CD8-positive, alpha-beta T cell (primary cell): ENCODE measurements at places on chromosomes 16 and 17. TPM values are rescaled to one million over a fixed set of nuclear protein-coding genes. Genes with fewer than 3 reads are reported as not detected.

DNA sequence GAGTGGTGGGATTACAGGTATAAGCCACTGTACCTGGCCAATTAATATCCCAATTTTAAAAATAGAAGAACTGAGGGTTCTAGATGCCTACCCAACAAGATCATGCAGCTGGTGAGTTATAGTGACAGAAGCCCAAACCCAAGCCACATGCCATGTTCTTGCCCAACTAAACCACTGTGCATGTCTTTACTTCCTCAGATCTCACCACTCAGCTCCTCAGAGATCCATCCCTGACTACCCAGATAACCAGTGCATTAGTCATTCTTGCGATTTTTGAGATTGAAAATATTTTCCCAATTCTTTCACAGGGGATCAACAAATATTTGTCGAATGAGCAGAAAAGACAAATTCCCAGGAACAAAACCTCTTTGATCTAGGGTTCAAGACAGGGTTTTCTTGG, 303.1 kb downstream of the CBLN1 start:
- no peak for DNase-seq

DNA sequence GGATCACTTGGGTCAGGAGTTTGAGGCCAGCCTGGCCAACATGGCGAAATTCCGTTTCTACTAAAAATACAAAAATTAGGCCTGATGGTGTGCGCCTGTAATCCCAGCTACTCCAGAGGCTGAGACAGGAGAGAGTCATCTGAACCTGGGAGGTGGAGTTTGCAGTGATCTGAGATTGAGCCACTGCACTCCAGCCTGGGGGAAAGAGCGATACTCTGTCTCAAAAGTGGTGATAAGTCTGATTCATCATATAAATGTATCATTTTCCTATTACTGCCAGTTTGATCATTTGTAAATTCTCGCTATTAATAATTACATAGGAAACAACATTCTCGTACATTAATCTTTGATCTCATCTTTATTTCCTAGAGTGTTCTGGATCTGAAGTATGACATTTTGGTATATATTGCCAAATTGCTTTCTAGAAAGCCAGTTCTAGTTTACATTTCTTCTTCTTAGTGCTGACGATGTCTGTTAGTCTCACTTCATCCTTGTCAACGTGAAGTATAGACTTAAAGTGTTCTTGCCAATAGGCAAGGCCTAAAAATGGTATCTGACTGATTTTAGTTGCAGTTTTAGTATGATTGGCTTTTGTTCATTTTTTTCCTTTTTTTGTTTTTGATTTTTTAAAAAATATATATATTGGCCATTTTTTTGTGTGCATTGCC, 9.7 kb downstream of the RABEP1 start:
- no peak for DNase-seq

GRCh38 chr17:40322358-40323315, 13.7 kb downstream of the RARA start:
- DNase-seq, result peak; percentile 76

SLC4A1 gene
- total RNA-seq, result not detected

GRCh38 chr16:64590513-64590912, 531.4 kb downstream of the CDH11 start:
- no peak for DNase-seq

SALL1 gene
- total RNA-seq, result not detected

- peak; percentile 81 for DNase-seq
Measured at GRCh38 chr17:2053380-2054261, 1.3 kb upstream of the HIC1 start.

- no peak for DNase-seq
Measured at GRCh38 chr17:17129466-17129865, 76.7 kb downstream of the PLD6 start.

DNA sequence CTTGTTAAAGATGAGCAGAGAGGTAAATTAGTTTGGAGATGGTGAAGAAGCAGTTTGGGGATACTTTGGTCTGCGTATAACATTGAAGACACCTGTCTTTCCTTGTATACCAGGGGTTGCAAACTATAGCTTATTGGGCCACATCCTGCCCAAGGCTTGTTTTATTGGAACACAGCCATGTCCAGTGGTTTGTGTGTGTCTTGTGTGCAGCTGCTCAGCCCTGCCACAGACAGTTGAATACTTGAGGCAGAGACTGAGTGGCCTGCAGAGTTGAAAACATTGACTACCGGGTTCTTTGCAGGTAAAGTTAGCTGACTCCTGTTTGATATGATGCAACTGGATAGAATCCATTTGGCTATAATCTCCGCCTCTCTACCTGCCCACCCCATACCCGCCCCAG, 224.4 kb downstream of the PRKCA start:
- DNase-seq, result no peak

DNA sequence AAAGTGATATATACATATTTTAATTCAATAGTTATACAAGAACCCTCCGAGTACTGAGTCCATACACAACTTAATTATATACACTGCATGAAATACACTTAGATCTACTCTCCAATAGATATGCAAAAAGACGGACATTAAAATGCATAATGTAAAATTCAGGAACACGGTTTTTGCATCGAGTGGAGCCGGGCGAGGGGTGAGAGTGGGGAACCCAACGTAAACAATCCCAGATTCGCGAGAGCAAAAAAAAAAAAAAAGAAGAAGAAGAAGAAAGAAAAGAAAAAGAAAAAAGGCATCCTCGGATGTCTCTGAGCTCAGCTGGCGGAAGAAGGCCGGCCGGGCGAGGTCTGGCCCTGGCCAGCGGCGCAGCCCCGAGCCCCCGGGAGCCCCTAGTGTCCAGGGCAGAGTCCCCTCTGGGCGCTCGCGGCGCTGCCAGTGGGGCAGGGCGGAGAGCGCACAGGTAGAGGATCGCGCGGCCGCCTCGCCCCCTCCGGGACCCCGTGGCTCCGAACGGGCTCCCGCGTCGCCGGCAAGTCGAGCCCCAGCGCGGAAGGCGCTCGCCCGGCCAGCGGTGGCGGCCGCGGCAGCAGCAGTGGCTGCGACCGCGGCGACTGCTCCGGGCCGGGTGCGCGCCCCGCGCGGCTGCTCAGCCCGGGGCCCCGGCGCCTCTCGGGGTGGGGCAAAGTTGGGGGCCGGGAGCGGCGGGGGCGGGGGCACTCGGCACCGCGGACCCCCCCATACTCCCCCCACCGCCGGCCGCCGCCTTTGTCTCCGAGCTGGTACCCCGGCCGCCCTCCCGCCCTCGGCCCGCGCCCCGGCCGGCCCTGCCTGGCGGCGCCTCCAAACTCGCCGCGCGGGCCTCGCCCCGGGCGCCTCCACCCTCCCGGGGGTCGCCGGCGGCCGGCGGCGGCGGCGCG, 9.6 kb upstream of the ZFHX3 start:
- no peak for DNase-seq

DNA sequence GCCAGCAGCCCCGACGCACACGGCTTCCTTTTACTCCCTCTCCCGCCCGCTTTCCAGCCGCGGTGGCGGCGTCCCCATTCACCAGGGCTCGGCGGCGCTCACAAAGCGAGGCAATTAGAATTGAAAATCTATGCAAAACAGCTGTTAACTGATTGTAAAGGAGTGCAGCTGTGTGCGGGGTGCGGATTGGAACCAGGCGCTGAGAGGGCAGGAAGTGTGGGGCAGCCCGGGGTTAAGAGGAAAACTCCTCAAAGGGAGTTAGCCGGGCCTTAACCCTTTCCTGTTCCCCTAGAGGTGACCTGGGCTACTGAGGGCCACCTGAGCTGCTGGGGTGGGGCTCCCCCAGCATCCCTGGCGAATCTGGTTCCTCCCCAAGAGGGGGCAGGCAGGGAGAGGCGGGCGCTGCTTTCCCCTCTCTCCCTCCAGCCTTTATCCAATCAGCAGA, 5.8 kb upstream of the GSE1 start:
- no peak for DNase-seq

GPT2 gene
- total RNA-seq, result not detected

- no peak for DNase-seq
Measured at GRCh38 chr16:61952841-61953240, 83.4 kb downstream of the CDH8 start.

- DNase-seq, result no peak
Measured at GRCh38 chr17:57443781-57444180, 187.5 kb downstream of the MSI2 start.

DNA sequence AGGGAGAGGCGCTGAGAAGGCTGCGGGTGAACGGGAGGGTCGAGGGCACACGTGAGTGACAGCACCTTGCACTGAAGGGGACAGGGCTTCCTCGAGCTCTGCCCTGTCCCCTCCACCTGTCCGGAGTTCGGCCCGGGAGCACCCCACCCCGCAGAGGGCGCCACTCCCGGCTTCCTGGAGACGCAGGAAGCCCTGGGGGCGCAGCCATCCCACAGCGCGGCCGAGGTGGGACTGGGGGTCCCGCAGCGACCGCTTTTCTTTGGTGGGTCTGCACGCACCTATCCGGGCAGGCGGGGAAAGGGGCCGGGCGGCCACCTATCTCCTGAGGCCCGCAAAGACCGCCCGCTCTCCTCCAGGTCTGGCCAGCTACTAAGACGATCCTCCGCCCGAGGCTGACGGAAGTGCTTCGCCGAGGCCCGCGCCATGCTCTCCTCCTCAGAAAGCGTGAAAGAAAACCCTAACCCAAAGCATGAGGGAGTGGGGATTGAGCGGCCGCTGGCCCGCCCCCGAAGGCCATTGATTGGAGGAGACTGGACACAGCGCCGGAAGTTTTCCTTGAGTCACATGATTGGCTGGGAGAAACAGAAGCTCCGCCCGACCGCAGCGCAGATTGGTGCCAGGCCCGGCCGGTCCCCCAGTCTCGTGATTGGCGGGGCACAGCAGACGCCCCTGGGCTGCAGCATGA, 34.4 kb downstream of the DDX19A start:
- peak; percentile 96 for DNase-seq

UBE2G1 gene
- total RNA-seq, result 65.8 TPM

DNA sequence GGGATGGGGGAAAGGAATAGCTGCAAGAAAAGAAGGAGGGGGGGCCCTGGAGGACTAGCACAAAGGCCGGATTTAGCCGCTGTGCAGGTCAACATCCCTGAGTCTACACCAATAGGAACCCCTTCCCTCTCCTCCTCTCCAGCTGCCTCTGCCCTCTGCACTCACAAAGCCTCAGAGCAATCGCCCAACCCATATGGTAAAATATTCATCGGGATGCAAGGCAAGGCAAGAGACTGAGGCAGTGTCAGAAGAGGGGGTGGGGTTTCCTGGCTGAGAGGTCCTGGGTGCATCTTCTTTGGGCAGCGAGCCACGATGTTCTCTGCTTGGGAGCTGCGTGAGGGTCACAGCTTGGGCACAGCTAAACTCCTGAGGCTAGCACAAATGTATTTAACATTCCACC, 115.5 kb upstream of the NLRP1 start:
- no peak for DNase-seq

DNA sequence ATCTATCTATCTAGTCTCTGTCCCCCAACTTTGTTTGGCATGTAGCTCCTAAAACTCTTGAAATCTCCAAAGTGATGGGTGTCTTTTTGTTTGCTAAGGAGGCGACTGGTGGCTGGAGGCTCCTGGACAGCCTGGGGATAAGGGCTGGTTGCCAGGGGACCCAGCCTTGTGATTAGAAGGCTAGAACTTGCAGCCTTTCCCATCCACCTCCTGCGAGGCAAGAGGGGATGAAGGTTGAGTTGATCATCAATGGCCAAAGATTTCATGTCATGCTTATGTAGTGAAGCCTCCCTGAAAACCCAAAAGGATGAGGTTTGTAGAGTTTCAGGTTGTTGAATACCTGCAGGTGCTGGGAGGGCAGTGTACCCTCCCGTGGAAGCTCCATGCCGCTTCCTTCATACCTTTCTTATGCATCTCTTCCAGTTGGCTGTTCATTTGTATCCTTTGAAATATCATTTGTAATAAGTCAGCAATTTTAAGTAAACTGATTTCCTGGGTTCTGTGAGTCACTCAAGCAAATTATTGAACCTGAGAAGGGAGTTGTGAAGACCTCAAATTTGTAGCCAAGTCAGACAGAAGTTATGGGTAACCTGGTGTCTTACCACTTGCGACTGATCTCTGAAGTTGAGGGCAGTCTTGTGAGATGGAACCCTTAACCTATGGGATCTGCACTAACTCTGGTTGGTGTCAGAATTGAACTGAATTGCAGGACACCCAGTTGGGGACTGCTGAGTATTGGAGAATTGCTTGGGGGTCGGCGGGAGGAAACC, 202.4 kb downstream of the SEC14L1 start:
- no peak for DNase-seq

CES1 gene
- not detected for total RNA-seq

ADGRG1 gene
- total RNA-seq, result 3.8 TPM

TEKT5 gene
- not detected for total RNA-seq

- DNase-seq, result no peak
Measured at GRCh38 chr16:49482690-49483089, 109.1 kb downstream of the C16orf78 start.

- DNase-seq, result no peak
Measured at GRCh38 chr16:8187782-8188372, 402.4 kb downstream of the TMEM114 start.

DPEP1 gene
- not detected for total RNA-seq

PIEZO1 gene
- 67.4 TPM for total RNA-seq

DNA sequence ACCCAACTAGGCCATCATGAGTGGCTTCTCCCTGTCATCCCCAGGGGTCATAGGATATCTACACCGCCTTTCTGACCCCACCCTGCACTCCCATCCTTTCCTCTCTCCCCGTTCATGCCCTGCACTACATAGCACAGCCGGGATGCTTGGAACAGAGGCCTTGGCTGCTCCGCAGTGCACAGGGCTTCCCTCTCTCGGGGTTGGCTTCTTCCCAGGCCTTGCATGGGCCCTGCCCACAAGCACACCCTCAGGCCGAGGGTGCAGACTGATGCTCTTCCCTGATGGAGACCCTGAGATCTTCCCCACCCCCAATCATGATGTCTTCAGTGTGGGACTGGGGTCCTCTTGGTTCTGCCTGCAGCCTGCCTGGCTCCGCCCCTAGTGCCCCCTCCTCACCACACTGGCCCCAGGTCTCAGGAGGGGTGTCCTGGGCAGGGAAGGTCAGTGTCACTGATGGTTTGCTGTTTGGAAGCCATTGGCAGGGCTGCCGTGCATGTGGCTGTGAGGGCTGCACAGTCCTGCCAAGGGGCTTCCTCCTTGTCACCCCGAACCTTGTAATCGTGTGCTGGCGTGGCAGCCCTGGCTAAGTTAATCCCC, 14.3 kb upstream of the NAGLU start:
- DNase-seq, result no peak

- no peak for DNase-seq
Measured at GRCh38 chr16:88418869-88419268, 34.2 kb upstream of the ZFPM1 start.

- no peak for DNase-seq
Measured at GRCh38 chr16:35176449-35176848, 1717.0 kb downstream of the TP53TG3F start.

DNA sequence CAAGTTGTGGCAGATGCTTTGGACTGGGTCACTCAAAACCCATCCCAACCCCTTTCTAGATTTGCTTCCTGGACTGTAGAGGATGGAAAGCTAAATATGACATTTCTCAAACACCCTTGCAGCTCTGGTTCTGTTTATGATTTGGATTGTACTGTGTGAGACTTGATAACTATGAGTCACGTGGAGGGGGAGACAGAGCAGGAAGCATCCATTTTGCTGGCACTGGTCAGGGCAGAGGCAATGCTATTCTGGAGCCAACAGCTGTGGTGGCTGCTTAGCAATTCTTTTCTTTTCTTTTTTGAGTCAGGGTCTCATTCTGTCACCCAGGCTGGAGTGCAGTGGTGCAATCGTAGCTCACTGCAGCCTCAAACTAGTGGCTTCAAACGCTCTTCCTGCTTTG, 13.6 kb upstream of the TERF2 start:
- no peak for DNase-seq
